Frontal cortex (tissue), 4 donors: ENCODE measurements at places on chromosomes 11 and 22.

GRCh38 chr11:71502871-71503435 lies 24.1 kb upstream of the KRTAP5-7 start:
- DNase-seq: no peak

GRCh38 chr11:124717786-124718651 lies 21.7 kb upstream of the NRGN start:
- no peak for DNase-seq

DNA sequence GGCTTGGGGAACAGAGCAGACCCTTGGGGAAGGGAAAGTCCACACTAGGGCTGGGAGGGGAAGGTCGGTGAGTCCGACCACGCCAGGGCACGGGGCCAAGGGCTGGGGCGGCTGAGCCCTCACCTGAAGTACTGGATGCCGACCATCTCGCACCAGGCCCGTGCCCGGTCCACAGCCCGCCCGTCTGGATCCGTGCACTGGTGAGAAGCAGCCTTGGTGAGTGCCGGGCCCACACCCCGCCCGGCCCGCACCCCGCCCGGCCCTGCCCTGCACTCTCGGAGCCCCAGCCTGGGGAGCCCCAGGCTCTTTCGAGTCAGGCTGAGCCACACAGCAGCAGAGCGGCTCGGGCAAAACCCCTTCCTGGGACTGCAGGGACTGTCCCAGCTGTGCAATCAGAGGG lies 1.9 kb upstream of the BAIAP2L2 start:
- no peak for DNase-seq

DNA sequence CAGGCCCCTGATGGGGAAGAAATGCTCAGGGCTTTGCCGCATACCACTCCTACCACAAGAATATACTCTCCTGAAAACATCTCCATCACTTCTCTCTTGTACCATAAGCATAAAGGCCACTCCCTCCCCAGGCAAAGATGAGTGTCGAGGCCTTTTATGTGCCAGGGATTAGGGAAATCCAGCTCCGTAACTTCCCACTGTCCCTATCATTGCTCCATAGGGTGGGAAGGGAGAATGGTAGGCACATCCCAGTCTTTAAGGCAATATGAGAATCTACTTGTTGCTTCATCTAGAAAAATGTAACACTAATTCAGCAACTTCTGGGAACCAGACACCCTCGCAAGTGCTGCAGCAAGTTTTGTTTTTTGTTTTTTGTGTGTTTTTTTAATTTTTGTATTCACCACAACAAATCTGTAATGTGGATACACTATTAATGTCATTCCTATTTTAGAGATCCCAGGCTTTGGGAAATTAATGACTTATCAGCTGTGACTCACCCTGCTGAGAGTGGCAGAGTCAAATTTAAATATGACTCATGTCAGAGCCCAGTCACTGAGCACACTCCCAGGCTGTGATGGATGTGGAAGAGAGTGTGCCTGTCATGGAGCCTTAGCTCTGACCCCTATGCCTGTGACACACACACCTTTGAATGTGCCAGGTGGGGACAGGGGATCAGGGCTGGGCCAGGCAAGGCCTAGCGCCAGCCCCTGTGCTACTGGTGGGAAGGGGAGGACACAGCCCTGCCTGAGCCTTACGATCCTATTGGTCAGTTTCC lies 23.4 kb downstream of the PANX1 start:
- no peak for DNase-seq

DNA sequence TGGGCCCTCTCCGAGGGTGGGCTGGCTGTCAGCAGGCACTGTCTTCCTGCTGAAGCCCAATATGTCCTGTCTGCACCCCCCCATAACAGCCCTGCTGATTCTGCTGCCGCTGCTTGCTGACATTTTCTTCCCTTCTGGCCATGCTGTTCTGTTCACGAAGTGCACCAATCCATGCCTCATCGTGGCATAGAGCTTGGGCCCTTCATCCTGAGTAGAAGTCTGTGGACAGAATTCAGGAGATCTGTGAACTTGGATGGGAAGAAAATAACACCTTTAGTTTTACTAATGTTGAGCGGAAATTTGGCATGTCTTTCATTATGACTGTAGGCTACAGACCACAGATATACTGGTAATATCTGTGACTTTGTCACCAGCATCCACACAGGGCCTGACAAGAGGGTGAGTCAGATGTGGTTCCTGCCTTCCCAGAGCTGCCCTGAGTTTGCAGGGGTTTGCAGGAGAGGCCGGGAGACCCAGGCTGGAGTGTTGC lies 14.1 kb upstream of the KIAA0930 start:
- no peak for DNase-seq

DNA sequence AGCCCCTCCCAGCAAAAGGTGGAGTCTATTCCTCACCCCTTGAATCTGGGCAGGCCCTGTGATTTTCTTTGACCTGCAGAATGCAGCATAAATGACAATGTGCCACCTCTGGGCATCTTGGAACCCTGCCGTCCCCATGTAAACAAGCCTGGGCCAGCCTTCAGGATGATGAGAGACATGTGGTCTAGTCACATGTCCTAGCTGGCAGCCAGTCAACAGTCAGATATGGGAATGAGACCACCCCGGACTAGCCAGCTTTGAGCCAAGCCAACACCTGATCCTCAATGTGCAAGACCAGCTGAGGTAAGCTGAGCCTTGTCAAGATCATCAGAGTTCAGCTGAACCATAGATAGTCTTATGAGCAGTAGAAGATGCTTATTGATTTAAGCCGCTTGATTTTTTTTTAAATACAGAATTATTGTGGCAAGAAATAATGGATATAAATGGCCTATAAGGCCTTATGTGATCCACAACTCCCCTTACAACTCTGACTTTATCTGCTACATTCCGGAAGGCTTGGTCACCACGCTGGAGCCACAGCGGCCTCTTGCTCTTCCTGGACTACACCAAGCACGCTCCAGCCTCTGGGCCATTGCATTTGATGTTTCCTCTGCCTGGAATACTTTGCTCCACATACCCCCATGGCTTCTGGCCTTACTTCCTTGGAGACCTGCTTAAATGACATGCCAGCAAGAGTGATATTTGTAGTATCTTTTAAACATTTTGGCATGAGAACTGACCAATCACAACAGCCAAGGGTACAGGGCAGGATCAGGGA lies 225.9 kb upstream of the SESN3 start:
- DNase-seq: no peak

DNA sequence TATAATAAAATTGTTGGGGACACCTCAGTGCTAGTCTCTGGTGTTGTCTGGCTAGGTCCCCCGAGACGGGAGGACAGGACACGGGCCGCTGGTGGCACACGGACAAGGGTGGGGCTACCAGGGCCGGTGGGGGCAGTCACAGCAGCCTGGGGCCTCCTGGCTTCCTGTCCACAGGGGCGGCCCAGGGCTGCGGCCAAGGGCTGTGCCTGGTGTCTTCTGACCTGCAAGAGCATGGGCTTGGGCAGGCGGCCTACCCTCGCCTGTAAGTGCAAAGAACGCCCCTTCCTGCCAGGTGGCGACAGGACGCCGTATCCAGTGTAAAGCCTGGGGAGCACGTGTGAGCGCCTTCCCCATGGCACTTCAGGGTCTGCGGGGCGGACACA lies 3.6 kb downstream of the LRFN4 start:
- DNase-seq: no peak

DNA sequence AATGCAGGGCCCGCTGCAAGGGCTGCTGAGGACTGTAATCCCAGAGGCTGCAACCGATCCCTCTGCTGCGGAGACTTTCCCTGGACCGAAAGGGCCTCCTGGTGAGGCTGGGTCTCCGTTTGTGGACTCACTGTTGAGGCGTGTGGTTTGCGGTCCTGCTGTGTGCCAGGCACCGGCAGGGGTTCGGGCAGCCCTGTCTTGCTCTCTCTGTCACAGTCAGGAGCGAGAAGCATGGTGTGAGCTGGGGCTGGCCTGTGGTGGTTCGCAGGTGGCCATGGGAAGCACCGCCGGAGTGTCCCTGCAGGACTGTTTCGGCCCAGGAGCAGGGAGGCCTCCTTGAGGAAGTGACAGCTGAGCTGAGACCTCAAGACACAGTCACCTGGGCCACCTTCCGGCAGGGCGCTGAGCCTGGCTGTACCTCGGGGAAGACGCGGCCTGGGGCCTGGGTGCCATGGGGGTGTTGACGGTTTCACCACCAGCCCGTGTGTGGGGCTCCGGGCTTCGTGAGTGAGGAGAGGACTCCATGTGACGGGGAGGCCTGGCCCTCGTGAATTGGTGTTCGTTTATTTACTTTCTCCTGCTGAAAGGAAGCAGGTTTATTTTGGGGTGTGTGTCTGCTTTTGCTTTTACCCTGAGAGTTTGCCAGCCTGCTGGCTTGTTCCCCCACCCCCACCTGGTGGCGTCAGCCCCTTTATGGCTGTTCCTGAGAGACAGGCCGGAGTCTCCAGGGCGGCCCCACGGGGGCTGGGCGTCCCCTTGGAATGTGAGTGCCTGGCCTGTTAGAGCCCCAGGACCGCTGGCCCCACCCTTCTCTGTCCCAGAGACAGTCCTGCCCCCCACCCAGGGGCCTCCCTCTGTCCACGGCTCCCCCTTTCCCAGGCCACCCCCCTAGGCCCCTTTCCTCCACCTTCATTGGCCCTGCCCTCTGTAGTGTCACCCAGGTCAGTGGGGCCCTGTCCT lies 122.5 kb downstream of the KCNQ1OT1 start:
- no peak for DNase-seq

DNA sequence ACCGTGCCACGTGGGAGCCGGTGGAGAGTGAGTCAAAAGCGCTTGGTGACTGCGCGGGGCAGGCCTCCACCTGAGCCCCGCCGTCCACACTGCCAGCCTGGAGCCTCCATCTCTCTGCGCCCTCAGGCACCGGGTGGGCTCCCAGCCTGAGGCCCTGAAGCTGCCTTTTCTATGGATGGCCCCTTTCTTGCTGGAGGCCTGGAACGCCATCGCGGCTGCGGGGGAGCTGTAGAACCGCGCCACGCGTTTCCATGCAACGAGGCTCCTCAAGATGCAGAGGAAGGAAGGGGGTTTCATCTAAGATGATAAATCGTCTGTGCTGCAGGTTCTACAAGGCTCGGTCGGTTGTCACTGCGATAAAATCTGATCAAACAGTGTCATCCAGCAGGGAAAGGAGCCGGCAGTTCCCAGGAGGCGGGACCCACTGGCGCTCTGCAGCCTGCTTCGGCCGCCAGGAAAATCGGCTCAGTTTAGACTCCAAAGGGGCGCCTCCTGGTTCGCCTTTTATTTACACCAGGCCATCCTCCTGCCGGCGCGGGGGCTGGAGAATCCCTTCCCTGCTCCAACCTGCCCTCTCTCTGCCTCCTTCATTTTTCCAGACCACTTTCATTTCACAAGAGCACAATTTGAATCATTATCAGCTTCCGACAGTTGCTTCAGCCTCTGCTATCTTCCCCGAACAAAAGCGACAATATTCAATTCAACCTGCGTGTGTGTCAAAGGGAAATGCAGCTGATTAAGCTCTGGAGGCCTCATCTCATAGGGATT lies 624.4 kb downstream of the BRD1 start:
- DNase-seq: no peak

DNA sequence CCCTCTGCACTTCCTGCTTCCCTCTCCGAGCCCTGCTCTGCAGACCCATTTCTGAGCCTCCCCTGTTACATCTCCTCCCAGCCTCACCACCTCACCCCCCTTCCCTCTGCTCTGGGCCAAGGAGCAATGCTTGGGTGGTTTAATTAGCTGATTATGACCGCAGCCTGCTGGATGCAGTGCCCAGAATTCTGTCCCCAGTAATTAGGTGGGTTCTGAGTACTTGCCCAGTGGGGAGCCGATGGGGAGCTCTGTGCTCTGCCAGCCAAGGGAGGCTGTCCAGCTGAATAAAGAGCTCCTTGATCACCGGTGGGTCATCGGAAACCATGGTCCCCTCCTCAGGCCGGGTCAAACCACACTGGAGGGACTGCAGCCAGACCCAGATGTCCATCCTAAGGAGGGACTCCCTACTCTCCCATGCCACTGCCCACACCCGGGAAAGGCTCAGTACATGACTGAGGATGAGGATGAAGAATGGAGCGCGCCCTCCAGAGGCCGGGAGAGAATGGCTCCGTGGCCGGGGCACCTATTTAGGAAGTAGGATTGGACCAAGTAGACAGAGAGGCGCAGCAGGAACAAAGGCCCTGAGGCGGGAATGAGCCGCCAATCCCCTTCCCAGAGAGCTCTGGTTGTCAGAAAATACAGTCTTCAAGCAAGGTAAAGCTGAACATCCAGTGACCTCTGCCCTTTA lies 9.1 kb downstream of the ARRB1 start:
- peak; percentile 44 for DNase-seq
